ENCODE measurements at places on chromosomes 16 and 17.
A peak's percentile ranks its signal among the peaks of the same experiment; 100 is the strongest.

DNA sequence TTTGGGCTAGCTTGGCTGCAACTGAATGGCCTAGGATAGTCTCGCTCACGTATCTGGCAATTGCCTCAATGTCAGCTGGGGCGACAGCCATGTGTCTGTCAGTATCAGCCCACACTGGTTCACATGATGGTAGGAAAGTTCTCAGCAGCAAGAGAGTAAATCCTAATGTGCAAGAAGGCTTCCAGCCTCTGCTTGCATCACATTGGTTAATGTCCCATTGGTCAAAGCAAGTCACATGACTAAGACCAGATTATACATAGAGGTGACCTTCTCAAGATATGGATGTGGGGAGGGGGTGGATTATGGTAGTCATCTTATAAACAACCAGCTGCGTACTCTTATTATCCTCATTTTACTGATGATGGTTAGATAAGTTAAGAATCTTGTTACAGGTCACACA lies 31.0 kb downstream of the CHP2 start:
- no peak for DNase-seq

- DNase-seq, result peak; percentile 17
Measured at GRCh38 chr16:56637814-56638750, at the start of gene MT1A. MT1A (plus strand) TSS chr16:56638666; CDS start chr16:56638739, 73 bp downstream.

- no peak for DNase-seq
Measured at GRCh38 chr17:70071127-70071526, 3.9 kb upstream of the KCNJ16 start.

- DNase-seq, result no peak
Measured at GRCh38 chr17:48066192-48066591, 18.0 kb downstream of the NFE2L1 start.

DNA sequence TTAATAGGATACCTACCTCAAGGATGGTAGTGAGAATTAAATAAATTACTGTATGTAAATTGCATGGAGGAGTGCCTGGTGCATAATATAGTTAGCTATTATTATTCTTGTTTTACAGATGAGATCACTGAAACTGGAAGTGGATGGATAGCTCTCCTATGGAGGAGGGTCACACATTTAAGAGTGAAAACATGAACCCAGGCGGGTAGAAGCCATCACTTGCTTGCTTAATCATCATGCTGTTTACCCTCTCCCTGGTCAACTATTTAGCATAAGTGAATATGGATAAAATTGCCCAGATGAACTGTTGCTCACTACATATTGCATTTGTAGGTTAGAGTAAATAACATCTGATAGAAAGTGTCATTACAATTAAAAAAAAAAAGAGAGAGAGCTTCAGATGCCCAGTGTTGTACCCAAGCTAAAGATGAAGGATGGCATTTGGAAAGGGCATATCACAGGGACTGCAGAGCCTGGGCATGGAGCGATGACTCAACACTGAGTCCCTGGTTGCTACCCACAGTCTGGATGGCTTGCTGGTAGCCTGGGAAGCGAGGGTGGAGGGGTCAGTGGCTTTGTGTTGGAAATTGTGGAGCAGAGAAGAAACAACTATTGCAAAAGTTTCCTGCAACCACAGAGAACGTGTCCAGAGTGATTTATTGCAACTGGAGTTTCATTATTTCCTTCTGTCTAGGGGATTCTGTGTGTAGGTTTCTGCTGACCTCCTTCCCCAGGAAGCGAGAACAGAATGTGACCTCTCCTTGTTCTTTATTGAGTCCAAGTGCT lies 414.4 kb downstream of the SHISA9 start:
- no peak for DNase-seq

- DNase-seq, result no peak
Measured at GRCh38 chr17:68592009-68592408, 9.2 kb downstream of the FAM20A start.

DNA sequence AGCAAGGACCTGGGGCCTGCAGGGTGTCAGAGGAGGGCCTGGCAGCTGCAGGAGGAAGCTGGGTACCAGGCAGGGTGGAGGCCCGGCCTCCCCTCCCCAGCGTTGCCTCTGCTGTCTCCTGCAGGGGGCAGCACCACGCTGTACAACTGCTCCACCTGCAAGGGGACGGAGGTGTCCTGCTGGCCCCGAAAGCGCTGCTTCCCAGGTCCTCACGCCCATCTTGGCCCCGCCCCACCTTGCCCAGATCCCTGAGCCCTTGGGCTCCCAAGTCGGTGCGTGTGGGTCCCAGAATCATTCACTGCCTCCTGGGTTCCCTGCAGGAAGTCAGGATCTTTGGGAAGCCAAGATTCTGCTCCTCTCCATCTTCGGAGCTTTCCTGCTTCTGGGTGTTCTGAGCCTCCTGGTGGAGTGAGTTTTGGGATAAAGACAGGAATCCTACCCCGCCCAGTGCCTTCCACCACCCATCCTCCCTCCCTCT lies 1.2 kb downstream of the TMEM95 start:
- peak; percentile 41 for DNase-seq

GRCh38 chr16:969508-970385 lies 1.0 kb downstream of the LMF1 start:
- no peak for DNase-seq

DNA sequence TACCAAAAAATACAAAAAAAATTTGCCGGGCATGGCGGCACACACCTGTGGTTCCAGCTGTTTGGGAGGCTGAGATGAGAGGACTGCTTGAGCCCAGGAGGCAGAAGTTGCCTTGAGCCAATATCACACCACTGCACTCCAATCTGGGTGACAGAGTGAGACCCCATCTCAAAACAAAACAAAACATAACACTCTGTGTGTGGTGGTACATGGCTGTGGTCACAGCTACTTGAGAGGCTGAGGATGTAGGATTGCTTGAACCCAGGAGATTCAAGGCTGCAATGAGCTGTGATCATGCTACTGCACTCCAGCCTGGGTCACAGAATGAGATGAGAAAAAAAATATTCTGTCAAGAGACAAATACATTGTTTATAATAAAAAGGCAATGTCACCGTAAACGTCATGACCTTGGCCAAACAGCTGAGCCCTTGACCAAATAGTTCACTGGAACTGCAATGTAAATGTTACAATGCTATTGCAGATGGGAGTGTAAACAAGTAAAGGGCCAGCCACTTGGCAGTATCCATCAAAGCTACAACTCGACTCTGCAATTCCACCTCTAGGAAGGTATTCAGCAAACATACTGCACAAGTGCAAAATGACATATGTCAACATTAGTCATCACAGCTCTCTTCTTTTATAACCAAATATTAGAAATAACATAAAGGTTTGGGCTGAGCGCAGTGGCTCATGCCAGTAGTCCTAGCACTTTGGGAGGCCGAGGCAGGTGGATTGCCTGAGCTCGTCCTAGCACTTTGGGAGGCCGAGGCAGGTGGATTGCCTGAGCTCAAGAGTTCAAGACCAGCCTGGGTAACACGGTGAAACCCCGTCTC lies 16.9 kb downstream of the EARS2 start:
- no peak for DNase-seq

DNA sequence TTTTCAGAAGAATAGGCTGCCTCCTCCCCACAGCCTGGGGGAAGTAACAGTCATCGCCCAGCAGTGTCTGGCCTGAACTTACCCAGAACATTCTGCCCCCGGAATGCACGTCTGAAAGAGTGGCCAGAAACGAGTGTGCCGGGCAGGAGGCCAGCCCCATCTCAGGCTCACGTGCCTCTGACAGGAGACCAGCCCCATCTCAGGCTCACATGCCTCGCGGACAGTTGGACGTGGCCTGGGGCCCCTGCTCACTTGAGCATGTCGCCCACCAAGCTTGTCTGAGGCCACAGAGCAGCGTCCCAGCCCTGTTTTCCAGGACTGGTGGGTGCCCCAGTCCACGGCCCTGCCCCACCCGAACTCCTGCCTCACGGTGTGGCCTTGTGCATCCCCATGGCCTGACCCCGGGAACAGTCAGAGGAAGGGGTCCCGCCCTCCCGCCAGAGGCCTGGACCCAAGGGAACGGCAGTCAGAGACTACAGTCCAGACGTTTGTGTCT lies 16.3 kb upstream of the CDH15 start:
- DNase-seq, result peak; percentile 16

DNA sequence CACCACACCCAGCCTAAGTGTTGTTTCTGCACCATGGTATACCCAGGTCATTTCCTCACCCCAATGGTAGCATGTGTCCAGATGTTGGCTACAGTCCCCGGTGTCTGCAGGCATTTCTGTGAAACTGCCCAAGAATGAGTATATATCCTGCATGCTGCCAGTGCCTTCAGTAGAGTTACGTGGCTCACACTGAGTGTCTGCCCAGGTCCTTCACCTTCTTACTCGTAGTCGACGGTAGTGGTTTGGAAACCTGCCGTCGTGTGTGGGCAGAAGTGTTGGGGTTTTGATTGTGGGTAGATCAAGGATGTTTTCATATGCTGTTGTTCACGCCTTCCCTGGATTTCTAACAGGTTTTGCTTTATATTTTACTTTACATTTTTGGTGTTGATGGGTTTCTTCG lies 16.8 kb downstream of the TCF25 start:
- DNase-seq, result no peak

DNA sequence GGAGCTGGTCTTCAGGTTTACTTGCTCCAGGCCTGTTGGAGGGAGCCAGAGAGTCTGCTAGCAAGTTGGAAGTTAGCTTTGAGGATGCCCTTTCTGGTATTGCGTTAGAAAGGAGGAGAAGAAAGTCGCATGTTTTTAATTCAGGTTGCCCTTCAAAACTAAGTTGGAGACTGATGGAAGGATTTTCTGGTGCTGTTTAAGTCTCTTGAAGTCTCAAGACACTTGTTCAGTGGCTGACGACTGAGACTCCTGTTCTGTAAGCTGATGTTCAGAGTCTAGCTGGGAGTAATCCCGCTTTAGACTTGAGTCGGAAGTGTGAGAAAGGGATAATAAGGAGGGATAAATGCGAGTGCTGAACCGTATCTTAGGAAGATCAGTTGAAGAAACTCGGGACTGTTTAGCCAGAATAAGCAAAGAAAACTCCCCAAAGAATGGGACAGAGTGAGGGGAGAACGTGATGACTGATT lies 740 bp downstream of the AATF start:
- DNase-seq, result peak; percentile 62

- no peak for DNase-seq
Measured at GRCh38 chr16:66846831-66847230, 2.6 kb downstream of the CA7 start.

- peak; percentile 58 for DNase-seq
Measured at GRCh38 chr17:32783602-32784001, 93.3 kb downstream of the MYO1D start.

DNA sequence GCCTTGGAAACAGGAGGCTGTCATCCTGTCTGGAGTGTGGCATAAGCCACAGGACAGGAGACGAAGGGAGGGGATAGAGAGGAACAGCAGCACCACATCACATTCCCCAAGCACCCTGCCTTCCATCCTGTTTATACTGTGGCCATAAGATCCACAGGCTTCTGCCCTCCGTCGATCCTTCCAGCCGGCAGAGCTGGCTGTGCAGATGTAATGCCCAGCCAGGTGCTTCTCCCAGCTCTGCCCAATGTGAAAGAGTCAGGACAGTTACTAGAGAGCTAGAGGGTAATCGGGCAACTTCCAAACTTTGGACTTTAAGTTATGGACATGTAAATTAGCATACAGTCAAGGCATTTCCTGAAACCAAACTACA lies 368.4 kb downstream of the SOX9 start:
- DNase-seq, result no peak

GRCh38 chr16:71956486-71956885 lies 43.7 kb downstream of the PKD1L3 start:
- no peak for DNase-seq

GRCh38 chr17:65064452-65065019 lies 8.0 kb upstream of the GNA13 start:
- DNase-seq, result peak; percentile 54

GRCh38 chr16:86457501-86458148 lies 52.7 kb upstream of the FOXF1 start:
- peak; percentile 89 for DNase-seq

DNA sequence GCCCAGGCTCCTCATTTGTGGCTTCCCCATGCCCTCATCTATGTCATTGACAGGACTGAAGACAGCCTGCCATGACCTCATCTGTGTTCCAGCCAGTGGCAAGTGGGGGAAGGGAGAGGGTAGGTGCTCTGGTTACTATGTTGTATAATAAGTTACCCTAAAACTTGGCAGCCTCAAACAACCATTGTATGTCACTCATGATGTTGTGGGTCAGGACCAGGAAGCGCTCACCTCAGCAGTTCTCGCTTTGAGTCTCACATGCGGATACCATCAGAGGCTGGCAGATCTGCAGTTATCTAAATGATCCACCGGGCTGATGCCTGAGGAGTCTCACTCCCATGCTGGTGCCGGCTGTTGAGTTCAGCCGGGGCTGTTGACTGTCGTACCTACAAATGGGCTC lies 89.0 kb upstream of the TMEM97 start:
- DNase-seq, result no peak

DNA sequence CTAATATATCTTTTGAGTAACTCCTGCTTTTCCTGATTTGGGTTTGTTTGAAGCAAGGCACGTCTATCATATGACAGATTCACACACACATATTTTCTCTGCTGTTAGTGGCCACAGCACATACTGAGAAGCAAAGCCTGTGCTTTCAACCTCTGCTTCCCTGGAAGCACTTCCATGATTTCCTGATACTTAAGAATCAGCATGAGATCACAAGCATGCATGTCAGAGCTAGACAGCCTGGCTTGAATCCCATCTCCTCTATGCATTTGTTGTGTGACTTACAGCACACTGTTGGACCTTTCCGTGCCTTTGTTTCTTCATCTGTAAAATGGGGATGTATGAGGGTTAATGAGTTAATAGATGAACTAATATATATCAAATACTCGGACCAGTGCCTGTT lies 151.1 kb upstream of the NOL11 start:
- no peak for DNase-seq

DNA sequence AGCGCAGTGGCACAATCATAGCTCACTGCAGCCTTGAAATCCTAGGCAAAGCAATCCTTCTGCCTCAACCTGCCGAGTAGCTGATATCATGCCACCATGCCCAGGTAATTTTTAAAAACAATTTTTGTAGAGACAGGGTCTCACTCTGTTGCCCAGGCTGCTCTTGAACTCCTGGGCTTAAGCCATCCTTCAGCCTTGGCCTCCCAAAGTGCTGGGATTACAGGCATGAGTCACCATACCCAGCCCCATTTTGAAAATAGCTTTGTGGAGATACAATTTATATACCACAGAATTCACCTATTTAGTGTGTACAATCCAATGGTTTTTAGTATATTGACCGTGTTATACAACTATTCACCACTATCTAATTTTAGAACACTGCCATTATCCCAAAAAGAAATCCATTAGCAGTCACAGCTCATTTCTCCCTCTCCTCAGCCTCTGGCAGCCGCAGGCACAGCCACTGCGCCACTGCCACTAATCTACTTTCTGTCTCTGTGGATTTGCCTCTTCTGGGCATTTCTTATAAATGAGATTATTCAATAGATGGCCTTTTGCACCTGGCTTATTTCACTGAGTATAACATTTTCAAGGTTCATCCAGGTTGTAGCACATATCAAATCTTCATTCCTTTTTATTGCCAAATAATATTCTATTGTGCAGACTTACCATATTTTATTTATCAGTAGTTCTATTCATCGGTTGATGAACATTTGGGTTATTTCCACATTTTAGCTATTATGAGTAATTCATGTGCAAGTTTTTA lies 6.5 kb downstream of the RNF157 start:
- DNase-seq, result peak; percentile 16

GRCh38 chr17:58706351-58707140 lies 14.1 kb downstream of the RAD51C start:
- DNase-seq, result no peak

Data from HCEC 1CT (cell line).